ENCODE measurements at places on chromosomes 16 and 17.
A peak's percentile ranks its signal among the peaks of the same experiment; 100 is the strongest.

DNA sequence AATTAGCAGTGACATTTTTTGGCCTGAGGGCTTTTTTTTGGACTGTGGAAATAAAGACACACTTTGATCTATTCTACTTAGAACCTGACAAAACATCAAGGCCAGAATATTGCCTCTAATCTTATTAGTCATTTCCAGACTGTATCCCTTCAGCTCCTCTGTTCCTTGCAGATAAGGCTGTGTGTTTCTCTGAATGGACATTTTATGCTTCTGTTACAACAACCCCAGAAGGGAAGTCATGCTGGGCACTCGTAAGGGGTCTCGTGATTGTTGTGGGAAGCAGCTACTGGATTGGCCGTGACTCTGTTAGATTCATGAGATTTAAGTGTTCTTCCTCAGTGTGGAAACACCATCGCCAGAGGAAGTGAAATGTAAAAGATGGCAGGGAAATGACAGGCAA is 31.6 kb upstream of the HS3ST2 start:
- DNase-seq, result no peak

GRCh38 chr16:67884684-67885083 is at the start of gene NRN1L:
Gene NRN1L, plus strand, starts transcription at chr16:67884885. Its CDS starts 19 bp downstream, at chr16:67884904.
- no peak for DNase-seq

GRCh38 chr16:25143928-25144327 is 32.4 kb downstream of the LCMT1 start:
- DNase-seq, result no peak

DNA sequence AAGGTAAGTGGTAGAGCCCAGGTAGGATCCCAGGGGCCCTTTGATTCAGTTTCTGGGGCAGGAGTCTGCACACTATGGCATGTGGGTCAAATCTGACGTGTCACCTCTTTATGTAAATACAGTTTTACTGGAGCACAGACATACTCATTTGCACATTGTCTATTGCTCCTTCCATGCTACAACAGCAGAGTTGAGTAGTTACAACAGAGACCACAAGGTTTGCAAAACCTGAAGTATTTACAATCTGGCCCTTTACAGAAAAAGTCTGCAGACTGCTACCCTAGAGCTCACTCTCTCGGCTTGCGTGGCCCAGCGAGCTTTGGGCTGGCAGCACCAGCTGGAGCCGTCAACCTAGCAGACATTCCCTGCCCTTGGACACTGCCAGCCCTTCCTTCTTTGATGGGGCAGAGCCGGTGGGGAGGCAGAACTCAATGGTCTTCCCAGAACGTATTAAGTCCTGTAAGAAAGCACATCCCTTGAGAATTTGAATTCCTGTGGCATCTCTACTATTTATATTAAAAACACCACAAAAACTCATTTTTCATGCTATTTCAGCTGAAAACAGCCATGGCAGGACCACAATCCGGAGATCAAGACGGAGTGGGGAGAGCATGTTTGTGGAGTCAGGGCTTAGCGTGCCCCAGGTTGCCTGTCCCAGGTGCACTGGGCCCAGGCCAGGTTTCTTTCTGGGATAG is 133.1 kb upstream of the NUDT7 start:
- no peak for DNase-seq

GRCh38 chr16:81481207-81481821 is 36.7 kb downstream of the CMIP start:
- peak; percentile 87 for DNase-seq

DNA sequence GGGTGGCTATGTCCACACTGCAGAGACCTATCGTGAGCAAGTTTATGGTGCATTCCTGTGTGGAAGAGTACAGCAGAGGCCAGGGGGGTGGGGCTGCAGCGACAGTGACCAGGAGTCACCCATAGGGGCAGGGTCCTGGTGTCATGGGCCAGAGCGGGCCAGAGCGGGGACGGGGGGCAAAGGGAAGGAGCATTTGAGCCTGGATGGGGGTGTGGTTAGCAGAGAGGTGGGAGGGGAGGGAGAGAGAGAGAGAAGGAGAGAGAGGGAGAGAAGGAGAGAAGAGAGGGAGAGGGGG is 17.8 kb downstream of the JPH3 start:
- no peak for DNase-seq

- DNase-seq, result no peak
Measured at GRCh38 chr17:55294042-55294751, 29.4 kb downstream of the HLF start.

- DNase-seq, result no peak
Measured at GRCh38 chr16:69179328-69180010, 7.5 kb upstream of the SNTB2 start.

DNA sequence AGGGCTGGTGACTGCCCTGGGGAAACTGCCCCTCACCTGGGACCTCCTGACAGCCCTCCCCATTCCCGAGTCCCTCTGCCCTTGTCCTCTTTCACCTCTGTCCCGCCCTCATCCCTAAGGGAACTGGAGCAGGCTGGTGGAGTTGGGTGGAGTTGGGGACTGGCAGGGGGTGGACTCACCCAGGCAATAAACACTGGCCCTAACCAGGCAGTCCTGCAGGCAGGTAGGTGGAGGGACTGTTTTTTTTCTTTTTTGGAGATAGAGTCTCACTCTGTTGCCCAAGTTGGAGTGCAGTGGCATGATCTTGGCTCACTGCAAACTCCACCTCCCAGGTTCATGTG is 11.7 kb downstream of the GCGR start:
- no peak for DNase-seq

GRCh38 chr17:55770196-55770870 is 19.5 kb downstream of the PCTP start:
- no peak for DNase-seq

DNA sequence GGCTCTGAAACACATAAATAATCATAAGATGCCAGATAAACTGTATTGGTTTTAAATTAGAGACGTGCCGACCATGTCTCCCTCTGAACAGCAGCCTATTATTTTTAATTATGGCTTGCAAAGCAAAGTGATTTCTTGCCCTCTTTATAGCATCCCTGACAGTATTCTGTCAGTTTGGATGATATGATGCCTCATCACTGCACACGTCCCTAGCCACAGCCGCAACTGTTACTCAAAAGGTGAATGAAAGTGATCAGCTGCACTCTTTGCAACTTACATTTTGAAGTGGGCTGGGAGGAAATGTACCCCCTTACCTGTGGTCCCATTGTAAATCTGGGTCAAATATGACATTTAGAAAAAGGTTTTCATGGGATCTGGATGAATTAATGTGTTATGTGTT is 389.9 kb downstream of the MAF start:
- no peak for DNase-seq

DNA sequence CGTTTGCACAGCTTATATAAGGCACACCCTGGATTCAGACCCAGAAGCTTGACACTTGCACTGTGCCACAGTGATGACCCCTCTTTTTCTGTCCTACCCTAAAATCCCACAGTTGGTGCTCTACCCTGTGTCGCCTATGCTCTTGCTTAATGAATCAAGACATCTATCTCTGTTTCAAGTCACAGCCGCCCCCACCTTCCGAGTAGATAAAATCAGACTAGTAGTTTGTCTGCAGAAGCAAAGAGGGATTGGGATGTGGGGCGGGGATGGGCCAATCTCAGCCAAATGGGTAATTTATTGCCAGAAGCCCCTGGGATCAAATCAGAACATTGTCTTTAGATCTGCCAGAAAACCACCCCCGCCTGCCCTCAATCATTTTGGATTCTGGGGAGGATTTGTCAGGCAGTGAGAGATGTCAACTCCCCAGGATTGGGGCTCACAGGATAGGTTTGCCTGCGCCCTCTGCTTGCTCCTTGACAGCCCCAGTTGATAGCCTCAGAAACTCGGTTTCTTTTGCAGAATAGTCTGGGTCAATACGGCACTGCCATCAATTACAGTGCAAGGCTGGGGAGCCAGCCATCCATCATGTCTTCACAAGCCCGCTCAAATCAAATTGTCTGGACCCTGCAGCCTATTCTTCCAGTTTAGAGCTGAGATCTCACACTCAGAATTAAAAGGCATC is 520.8 kb downstream of the GRIN2A start:
- no peak for DNase-seq

DNA sequence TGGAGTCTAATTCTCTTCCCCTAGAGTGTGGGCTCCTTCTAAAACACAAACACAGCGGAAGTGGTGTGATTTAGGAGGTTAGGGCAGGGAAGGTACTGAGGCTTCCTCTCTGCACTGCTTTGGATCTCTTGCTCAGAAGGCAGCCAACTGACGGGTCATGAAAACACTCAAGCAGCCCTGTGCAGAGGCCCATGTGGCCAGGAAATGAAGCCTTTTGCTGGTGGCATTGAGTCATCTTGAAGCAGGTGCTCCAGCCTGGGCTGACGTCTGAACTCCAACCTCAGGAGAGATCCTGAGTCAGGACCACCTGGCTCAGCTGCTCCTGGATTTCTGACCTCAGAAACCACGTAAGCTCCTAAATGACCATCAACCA is 72.9 kb downstream of the MRM1 start:
- no peak for DNase-seq

DNA sequence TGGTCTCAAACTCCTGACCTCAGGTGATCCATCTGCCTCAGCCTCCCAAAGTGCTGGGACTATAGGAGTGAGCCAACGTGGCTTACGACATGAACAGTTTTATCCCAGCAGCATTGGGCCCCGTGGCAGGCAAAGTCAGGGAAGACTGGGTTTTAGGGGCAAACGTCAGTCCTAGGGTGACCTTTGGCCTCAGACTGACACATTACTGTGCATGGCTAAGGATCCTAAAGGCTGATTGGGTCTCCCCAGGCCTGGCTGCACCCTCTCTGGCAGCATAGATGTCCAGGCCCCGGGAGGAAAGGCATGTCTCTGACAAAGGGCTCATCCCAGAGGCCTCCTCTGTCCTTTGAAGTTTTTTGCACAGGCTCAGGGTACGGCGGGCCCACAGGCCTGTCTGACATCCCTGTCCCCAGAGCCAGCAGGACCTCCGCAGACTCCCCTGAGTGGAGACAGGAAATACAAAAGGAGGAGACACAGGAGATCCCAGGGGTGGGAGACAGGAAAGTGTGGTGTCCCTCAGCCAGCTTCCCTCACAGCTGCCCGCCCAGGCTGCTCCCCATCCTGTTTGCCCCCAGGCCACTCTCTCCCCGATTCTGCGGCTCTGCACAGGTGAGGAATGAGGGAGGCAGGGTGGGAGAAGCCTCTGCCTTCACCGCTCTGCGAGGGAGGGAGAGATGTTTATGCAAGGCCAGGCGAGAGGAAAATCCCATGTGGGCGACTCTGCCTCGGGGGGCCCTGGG is 54.5 kb upstream of the MTSS2 start:
- DNase-seq, result no peak

DNA sequence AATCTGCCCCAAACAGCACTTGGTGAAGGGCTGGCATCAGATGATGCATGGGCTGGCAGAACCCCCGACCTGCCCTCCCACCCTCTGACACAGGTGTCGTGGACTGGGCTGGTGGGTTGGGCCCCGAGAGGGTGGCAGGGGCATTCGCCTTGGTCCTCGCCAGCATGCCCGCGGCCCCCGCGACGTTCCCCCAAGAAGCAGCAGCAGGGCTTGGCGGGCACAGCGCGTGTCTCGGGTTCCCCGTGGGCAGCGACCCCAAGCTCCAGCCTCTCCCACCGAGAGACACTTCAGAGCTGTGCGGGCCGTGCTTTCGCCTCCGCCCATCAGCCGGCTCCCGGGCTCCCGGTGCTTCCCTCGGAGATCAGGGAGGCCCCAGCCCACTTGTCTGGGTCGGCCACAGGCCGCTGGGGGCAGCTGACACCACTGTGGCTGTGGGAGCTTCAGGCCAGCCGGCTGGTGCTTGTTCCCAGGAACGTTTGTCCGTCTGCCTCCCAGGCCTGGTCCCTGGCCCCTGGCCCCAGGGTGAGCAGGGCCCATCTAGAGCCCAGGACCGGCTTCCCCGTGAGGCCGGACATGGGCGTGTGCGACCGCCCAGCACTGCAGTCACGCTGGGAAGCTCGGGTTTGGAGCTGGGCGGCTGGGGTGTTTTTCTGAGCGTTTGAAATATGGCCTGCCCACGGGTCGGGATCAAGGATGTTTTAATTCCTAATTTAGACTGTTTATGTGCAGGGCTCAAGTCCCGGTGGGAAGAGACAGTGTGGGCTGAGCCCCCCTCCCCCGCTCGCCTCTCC is 16.6 kb downstream of the CACNA1H start:
- DNase-seq, result no peak

- no peak for DNase-seq
Measured at GRCh38 chr17:33328129-33328528, 35.0 kb upstream of the ASIC2 start.

DNA sequence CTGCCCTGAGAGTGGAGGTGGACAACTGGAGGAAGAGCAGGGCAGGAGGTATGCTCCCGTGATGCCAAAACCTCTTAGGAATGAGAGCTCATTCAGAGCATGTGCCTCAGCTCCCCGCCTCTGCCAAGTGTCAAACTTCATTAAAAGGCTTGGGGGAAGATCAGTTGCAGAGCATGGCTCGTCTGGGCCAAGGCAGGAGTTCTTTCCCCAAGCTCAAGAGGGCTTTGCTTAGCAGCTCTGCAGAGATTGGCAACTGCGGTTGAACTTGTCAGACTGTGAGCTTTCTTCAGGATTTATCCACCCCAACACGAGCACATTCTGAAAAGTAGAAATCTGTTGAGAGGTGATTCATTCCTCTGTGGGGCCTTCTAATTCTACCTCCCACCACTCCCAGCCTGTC is 248.1 kb downstream of the HS3ST3A1 start:
- no peak for DNase-seq

- DNase-seq, result no peak
Measured at GRCh38 chr17:74603037-74603635, 11.1 kb upstream of the CD300LD start.

DNA sequence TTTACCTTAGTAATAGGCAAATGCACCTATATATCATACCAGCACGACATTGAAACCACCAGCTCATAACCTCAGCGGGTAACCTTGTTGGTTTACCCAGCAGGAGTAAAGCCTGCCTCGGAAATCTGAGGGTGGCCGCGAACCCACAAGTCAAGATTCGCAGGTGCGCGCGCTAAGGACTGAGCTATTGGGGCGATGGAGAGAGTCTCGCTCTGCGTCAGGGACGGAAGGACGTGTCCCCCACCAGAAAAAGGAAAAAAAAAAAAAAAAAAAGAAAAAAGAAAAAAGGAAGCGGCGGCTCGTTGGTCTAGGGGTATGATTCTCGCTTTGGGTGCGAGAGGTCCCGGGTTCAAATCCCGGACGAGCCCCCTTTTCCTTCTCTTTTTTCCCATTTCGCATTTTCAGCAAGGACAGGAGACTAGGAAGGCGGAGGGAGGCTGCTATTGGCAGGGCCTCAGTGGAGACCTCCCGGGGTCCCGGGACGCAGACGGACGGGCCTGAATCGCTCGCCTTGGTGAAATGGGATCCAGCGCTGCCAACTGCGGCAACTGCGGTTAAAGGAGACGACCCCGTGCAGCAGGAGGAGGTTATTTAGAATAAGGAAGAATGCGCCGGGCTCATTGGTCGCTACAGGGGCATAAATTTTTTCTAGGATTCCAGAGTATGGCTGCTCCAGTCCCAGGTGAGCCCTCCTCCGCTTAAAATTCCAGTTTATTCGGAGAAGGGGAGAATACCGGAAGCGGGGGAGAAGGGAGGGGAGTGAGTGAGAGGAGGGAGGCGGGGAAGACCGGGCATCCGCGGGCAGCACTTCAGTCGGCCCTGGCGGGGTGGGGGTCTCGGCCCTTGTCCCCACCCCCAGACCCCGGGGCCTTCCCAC is at the start of gene OR1F1:
Gene OR1F1 (plus strand): TSS at position 407 of the 877 bp plus-strand sequence.
- no peak for DNase-seq

GRCh38 chr17:38704606-38705522 is at the start of gene MLLT6:
Gene MLLT6, plus strand, starts transcription at chr17:38705273. Its CDS starts 360 bp downstream, at chr17:38705633.
- no peak for DNase-seq

Measured in SIG-M5 (cell line).